ENCODE measurements at places on chromosomes 2 and 18.
A peak's percentile ranks its signal among the peaks of the same experiment; 100 is the strongest.

GRCh38 chr2:29816651-29817050, 104.7 kb downstream of the ALK start:
- H3K27ac ChIP-seq = no peak overlapping the region
- DNase-seq = no peak
- peaks cover 2% of the 10 kb centered on the region for H3K27me3 ChIP-seq
- H3K36me3 ChIP-seq = no peaks in the 10 kb centered on the region

DNA sequence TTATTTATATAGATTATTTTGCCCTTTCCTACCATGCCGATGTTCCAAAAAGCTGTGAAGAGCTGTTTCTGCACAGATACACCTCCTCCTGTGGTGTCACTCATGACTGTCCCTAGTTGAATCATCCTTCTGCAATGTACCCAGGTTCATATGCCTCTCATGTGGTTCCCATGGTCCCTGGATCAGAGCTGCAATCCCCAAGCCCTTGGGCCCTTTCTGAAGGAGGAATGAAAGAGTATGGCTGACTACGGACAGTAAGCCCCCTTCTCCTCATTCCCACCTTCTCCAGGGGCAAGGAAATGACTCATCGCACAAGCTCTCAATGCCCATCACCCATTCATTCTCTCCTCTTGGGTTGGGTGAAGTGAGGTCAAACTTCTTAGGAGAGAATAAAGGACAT, 63.9 kb upstream of the ACVR1 start:
- no peak overlapping the region for H3K27ac ChIP-seq
- H3K4me1 ChIP-seq = no peaks in the 10 kb centered on the region
- no peaks in the 10 kb centered on the region for H3K36me3 ChIP-seq
- DNase-seq = no peak
- peaks cover 3% of the 10 kb centered on the region for H3K27me3 ChIP-seq

- DNase-seq = no peak
- no peak overlapping the region for H3K4me3 ChIP-seq
- no peaks in the 10 kb centered on the region for H3K36me3 ChIP-seq
- H3K27me3 ChIP-seq = no peaks in the 10 kb centered on the region
- no peaks in the 10 kb centered on the region for H3K4me1 ChIP-seq
These were observed 201.0 kb downstream of the GBX2 start for GRCh38 chr2:235966932-235967757.

GRCh38 chr2:71067567-71068217, 756 bp upstream of the NAGK start:
- DNase-seq = peak; percentile 27
- H3K4me3 ChIP-seq = peak overlapping the region; percentile 97
- H3K27ac ChIP-seq = peak overlapping the region; percentile 99
- H3K36me3 ChIP-seq = peaks cover 32% of the 10 kb centered on the region

- no peak overlapping the region for H3K27ac ChIP-seq
- no peaks in the 10 kb centered on the region for H3K27me3 ChIP-seq
- no peak for DNase-seq
These were observed 193.8 kb upstream of the MMADHC start for GRCh38 chr2:149781263-149781808.

DNA sequence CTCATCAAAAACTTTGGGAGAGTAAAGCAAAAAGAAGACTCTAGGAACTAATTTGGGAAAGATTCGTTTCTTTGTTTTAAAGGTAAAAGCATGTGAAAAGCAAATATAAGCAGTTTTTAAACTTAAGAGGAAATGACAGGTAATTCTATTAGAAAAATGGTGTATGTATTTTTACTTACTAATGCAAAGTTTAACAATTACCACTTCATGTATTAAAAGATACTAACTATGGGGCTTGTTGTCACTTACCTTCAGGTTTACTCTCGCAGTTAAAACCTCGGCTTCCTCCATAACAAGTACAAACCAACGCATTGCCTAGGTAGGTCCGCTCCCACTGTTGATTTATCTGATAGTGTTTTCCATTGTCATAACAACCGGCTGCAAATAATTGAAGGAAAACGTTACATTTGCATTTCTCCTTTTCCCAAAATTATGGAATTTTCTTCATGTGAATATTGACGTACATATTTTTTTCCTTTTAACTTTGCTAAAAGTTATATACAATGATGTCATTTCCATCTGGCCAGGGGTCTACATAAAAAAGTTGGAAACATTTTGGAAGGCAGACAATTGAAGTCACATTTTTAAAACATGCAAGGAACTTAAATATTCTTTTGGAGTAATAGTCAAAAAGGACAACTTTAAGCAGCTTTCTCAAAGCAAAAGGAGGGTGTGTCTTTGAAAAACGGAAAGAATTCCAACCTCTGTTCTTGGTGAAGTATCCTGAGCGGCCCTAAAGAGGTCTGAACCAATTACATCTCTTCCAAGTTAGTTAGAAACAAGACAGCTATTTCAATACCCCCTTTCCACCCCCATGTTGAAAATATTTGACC, 1.2 kb downstream of the FN1 start:
- DNase-seq = no peak
- peaks cover 59% of the 10 kb centered on the region for H3K27me3 ChIP-seq
- H3K4me3 ChIP-seq = peak overlapping the region; percentile 70
- peaks cover 17% of the 10 kb centered on the region for H3K4me1 ChIP-seq
- H3K36me3 ChIP-seq = no peaks in the 10 kb centered on the region
- no peak overlapping the region for H3K27ac ChIP-seq

GRCh38 chr18:8496186-8496585, 113.1 kb upstream of the RAB12 start:
- DNase-seq = no peak
- no peaks in the 10 kb centered on the region for H3K4me1 ChIP-seq
- no peak overlapping the region for H3K27ac ChIP-seq
- no peaks in the 10 kb centered on the region for H3K36me3 ChIP-seq
- peaks cover 16% of the 10 kb centered on the region for H3K27me3 ChIP-seq

DNA sequence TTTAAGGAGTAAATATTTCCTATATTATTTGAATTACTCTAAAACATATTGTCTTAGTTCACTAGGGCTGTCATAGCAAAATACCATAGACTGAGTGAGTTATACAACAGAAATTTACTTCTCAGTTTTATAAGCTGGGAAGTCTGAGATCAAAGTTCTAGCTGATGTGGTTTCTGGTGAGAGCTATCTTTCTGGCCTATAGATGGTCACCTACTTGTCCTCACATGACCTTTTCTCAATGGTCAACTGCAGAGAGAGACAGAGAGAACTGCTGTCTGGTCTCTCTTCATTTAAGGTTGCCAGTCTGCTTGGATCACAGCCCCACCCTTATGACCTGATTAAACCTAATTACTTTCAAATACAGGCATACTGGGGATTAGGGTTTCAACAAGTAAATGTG, 490.9 kb downstream of the FBXO15 start:
- DNase-seq = no peak
- H3K36me3 ChIP-seq = no peaks in the 10 kb centered on the region
- no peak overlapping the region for H3K27ac ChIP-seq
- no peaks in the 10 kb centered on the region for H3K27me3 ChIP-seq
- H3K4me3 ChIP-seq = no peak overlapping the region

- H3K4me3 ChIP-seq = no peak overlapping the region
- DNase-seq = no peak
- H3K27me3 ChIP-seq = no peaks in the 10 kb centered on the region
- no peaks in the 10 kb centered on the region for H3K4me1 ChIP-seq
These were observed 255.6 kb upstream of the CTAGE1 start for GRCh38 chr18:22673182-22673862.

DNA sequence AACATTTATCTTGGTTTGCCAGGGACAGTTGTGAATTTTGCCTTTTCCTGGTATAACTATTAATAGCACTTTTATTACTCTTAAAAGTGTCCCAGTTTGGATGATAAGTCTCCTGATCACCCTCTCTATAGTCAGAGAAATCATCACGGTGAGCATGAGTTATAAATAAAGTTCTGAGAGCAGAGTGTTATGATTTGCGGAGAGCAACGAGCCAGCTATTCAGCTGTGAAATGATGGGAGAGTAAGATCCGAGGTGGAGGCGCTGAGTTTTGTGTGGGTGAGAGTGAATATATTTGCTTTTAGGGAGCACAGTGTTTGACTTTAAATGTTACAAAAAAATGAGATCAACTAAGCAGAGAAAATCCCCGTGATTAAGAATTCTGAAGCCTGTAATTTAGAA, 179.6 kb downstream of the DSC3 start:
- DNase-seq = no peak
- H3K36me3 ChIP-seq = no peaks in the 10 kb centered on the region
- H3K27me3 ChIP-seq = no peaks in the 10 kb centered on the region
- H3K27ac ChIP-seq = no peak overlapping the region
- H3K4me1 ChIP-seq = no peaks in the 10 kb centered on the region
- H3K4me3 ChIP-seq = no peak overlapping the region

DNA sequence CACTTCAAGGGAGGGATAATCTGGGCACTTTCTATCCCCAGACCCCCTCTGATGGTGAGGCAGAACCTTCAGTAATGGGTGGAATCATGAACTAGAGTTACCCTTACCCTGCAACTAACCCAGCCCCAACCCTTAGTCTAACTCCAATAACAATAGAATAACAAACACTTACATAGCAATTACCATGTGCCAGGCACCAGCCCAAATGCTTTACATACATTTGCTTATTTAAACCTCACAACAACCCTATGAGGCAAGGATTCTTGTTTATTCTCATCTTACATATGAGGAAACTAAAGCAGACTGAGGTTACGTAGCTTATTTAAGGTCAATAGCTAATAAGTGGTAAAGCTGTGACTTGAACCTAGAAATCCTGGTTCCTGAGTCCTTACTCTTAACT, 132.8 kb downstream of the CYP26B1 start:
- no peaks in the 10 kb centered on the region for H3K27me3 ChIP-seq
- no peak overlapping the region for H3K4me3 ChIP-seq
- H3K27ac ChIP-seq = no peak overlapping the region
- H3K36me3 ChIP-seq = no peaks in the 10 kb centered on the region

DNA sequence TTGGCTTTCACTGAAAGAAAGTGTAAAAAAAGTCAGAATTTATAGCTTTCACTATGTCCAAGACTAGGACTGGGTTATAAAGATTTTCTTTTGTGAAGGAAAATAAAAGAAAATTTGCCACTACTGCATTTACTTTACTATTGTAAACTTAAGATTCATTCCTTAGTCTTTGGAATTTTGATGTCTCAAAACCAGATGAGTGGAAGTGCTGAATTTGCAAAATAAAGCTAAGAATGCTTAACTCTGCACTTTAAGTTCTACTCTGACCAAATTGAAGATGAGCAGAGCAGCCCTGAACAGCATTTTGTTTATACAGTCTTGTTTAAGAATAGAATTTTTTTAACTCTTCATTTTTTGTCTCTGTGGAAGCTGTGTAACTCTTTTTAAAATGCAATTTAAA, 102.4 kb downstream of the ICA1L start:
- H3K36me3 ChIP-seq = peaks cover 64% of the 10 kb centered on the region
- H3K27me3 ChIP-seq = no peaks in the 10 kb centered on the region
- H3K4me3 ChIP-seq = no peak overlapping the region
- peaks cover 8% of the 10 kb centered on the region for H3K4me1 ChIP-seq

DNA sequence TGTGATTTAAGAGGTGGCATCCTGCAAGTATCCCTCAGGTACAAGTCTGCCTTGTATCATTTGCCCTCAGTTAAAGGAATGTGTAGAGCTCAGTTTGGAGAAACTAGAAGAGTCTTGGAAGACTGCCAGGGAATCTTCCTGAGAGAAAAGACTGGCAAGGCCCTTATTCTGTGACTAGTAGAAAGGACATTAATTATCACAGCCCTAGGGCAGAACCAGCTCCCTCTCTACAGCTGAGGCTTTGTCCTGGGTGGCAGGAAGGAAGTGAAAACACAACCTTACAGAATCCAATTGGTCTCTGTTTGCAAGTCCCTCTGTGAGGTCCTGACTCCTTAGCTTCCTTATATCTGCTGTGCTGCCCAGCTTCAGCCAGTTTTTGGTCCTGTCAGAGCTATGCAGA, 385.9 kb upstream of the CYRIA start:
- peaks cover 4% of the 10 kb centered on the region for H3K27me3 ChIP-seq
- H3K27ac ChIP-seq = no peak overlapping the region
- H3K4me1 ChIP-seq = peaks cover 2% of the 10 kb centered on the region

DNA sequence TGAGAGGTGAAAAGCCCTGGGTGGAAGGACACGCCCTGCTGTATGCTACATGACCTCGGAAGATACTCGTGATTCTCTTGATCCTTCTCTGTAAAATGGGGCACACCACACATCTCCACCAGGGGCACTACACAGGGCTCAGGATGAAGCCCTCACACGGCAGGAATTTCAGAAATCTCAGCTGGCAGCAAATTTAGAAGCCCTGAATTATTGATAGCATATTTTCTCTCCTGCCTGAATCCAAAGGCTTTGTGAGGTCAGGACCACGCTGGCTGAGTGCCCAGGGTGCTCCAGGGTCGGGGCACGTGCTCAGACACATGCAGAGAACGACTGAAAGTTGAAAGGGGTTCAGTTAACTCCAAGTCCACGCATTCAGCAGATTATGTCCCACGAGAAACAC, 42.1 kb upstream of the GALR1 start:
- peaks cover 25% of the 10 kb centered on the region for H3K4me1 ChIP-seq
- no peaks in the 10 kb centered on the region for H3K36me3 ChIP-seq
- peak overlapping the region; percentile 74 for H3K27ac ChIP-seq
- no peak for DNase-seq
- H3K4me3 ChIP-seq = peak overlapping the region; percentile 64
- H3K27me3 ChIP-seq = peaks cover 2% of the 10 kb centered on the region

GRCh38 chr2:102439065-102439695, 16.2 kb downstream of the IL18RAP start:
- H3K4me3 ChIP-seq = no peak overlapping the region
- DNase-seq = no peak
- H3K27ac ChIP-seq = no peak overlapping the region

- peaks cover 2% of the 10 kb centered on the region for H3K36me3 ChIP-seq
- H3K4me1 ChIP-seq = no peaks in the 10 kb centered on the region
- DNase-seq = no peak
- no peak overlapping the region for H3K27ac ChIP-seq
- no peak overlapping the region for H3K4me3 ChIP-seq
- no peaks in the 10 kb centered on the region for H3K27me3 ChIP-seq
These were observed 61.6 kb downstream of the COPS8 start for GRCh38 chr2:237147317-237147716.

- no peak overlapping the region for H3K27ac ChIP-seq
- DNase-seq = no peak
- peaks cover 20% of the 10 kb centered on the region for H3K4me1 ChIP-seq
- no peak overlapping the region for H3K4me3 ChIP-seq
These were observed 26.1 kb upstream of the ST3GAL5 start for GRCh38 chr2:85914922-85915321.

- DNase-seq = no peak
- H3K4me1 ChIP-seq = no peaks in the 10 kb centered on the region
- H3K27me3 ChIP-seq = peaks cover 4% of the 10 kb centered on the region
- H3K4me3 ChIP-seq = no peak overlapping the region
- no peaks in the 10 kb centered on the region for H3K36me3 ChIP-seq
These were observed 82.5 kb downstream of the SPRED2 start for GRCh38 chr2:65349863-65350262.

DNA sequence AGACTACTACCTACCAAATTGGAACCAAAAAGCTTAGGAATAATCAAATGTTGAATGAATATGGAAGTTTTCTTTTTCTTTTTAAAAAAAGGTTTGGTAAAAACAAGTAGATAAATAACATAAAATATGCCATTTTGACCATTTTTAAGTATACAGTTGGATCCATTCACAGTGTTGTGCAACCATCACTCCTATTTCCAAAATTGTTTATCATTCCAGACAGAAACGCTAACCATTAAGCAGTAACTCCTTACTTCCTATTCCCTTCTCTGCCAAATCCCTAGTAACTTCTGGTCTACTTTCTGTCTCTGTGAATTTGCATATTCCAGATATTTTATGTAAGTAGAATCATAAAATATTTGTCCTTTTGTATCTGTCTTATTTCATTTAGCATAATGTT, 39.8 kb downstream of the CD302 start:
- H3K27ac ChIP-seq = no peak overlapping the region
- H3K36me3 ChIP-seq = peaks cover 55% of the 10 kb centered on the region
- H3K27me3 ChIP-seq = no peaks in the 10 kb centered on the region
